ENCODE measurements at places on chromosomes 16 and 17.
A peak's percentile ranks its signal among the peaks of the same experiment; 100 is the strongest.

GRCh38 chr16:54936201-54936978, 5.7 kb downstream of the IRX5 start:
- DNase-seq, result peak; percentile 82

DNA sequence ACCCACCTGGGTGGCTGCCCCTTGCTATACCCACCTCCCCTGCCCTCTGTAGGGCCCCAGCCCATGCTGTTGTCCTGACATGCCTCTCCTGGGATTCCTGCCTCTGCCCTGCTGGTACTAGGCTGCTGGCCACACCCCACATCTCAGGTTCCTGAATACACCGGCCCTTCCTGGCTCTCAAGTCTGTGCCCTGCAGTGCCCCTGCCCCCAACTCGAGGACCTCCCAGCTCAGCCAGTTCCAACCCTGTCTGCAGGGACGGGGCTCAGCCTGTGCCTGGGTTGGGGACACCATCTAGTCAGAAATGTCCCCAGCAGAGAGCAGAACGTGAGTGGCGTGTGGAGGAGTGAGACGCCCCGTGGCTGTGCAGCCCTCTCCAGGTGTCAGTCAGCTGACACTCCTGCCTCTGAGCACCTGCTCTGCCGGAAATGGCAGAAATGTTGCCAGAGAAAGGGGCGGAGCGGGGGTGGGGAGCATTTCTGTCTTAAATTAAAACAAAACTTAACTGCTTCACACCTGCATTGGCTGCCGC, 28.7 kb downstream of the ACSF3 start:
- peak; percentile 33 for DNase-seq

DNA sequence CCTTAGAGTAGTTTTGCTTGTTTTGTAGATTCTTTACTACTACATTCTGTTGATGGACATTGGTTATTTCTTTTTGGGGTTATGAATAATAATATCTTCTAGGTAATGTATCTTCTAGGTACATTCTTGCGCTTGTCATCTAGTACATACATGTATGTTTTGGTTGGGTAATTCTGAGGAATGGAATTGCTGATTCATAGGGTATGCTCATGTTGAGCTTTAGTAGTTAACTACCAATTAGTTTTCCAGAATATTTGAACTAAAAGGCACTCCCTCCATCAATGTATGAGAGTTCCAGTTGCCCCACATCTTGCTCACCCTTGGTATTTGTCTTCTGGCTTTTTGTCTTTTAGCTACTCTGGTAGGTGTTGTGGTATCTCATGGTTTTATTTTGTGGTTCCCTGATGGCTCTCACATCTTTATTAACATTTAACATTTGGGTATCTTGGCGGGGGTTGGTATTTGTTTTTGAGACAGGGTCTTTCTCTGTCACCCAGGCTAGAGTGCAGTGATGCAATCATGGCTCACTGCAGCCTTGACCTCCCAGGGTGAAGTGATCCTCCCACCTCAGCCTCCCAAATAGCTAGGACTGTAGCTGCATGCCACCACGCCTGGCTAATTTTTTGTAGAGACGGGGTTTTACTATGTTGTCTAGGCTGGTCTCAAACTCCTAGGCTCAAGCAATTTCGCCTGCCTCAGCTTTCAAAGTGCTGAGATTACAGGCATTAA, 47.1 kb downstream of the SLC6A4 start:
- DNase-seq, result no peak

- DNase-seq, result no peak
These were observed 231.0 kb upstream of the IRX5 start for GRCh38 chr16:54699656-54700055.

DNA sequence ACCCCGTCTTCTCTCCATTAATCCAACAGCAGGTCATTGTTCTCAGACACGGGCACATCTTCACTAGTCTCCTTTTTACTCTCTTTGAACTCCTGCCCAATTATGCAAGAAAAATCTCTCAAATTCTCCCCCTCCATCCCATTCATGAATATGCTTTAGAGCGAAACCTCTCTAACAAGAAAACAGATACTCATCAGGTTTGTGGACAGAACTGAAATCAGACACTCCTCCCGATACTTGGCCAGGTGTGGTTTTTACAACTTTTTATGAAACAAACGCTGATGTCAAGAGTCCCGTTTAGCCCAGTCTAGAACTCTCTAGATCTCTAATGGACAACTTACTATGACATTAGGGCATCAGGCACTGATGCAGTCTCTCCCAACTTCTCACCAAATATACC, 40.9 kb downstream of the PIK3R5 start:
- no peak for DNase-seq

DNA sequence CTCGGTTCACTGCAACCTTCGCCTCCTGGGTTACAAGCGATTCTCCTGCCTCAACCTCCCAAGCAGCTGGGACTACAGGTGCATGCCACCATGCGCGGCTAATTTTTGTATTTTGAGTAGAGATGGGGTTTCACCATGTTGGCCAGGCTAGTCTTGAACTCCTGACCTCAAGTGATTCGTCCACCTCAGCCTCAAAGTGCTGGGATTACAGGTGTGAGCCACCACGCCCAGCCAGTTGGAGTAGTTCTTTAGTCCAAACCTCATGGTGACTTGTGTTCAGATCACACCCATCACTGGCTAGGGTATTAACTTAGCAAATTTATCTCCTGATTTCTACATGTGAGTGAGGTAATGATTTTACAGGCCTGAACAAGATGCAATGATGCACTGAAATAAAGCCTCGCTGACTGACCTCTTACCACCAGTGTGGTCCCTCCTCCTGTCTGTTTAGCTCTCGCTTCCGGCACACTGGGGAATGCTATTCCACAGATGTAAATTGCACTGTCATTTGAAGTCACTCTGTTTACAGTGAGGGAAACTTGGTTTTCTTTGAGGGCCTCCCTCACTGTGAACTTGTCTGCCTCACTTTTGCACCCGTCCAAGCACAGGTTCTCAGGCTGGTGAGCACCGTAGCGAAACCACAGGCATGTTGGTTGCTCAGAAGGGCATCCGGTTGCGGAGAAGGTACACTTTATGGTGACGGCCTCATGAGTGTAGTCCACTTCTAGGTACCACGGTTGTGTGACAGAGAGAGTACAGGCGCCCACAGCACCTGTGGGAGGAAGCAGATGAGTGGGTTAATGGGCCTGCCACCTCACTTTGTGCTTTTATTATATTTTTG, 5.5 kb downstream of the IGSF6 start:
- DNase-seq, result no peak

DNA sequence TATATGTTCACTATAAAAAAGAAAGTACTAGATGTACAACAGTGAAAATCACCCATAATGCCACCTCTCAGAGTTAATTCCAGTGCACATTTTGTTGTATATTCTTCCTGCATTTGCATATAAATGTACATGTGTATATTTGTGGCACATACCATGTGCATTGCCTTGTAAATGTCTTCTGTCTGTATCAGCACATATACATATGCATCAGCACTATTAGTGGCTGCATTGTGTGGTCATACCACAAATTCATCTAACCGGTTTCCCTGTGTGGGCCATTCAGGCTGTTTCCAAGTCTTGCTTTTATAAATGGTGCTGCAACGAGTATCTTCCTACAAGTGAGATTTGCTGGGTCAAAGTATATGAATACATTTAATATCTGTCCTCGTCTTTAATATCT, 6.5 kb downstream of the KSR1 start:
- DNase-seq, result no peak

- DNase-seq, result peak; percentile 45
These were observed 66.8 kb downstream of the DNAH3 start for GRCh38 chr16:21083729-21084268.

DNA sequence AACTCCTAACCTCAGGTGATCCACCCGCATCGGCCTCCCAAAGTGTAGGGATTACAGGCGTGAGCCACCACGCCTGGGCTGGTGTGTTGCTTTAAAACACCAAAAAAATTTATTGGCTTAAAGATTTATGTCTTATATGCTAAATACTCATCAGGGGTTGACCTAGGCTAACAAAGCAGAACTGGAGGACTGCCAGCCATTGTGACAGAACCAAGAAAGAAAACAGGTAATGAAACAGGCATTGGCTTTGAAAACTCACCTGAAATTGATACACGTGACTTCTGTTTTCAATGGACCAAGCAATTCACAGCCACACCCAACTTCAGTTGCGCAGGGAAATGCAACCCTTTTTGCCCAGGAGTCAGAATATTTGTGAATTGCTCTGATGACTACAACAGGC, 4.9 kb upstream of the PHAF1 start:
- no peak for DNase-seq

Measured in right kidney (tissue), 9 donors.